ENCODE measurements at places on chromosomes 4 and X.
A peak's percentile ranks its signal among the peaks of the same experiment; 100 is the strongest.

DNA sequence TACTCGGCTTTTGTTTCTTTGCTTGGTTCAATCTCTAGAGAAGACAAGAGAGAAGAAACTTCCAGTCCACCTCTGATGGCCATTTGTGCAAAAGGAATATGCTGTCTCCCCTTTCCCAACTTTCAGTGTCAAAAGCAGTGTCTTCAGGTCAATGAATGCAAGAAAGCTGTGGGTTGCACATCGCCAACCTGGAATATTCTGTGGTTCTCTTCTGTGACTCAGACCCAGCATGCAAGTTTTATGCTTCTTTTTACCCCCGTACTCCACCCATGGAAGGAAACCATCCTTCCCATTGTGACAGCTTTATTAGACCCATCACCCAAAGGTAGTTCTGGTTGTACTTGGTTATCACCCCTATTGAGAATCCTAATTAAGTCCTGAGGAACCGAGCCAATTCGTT, 135.6 kb upstream of the MBNL3 start:
- DNase-seq: no peak
- no peaks in the 10 kb centered on the region for H3K36me3 ChIP-seq
- H3K4me1 ChIP-seq: no peaks in the 10 kb centered on the region
- no peak overlapping the region for H3K4me3 ChIP-seq
- H3K27ac ChIP-seq: no peak overlapping the region
- no peaks in the 10 kb centered on the region for H3K27me3 ChIP-seq

DNA sequence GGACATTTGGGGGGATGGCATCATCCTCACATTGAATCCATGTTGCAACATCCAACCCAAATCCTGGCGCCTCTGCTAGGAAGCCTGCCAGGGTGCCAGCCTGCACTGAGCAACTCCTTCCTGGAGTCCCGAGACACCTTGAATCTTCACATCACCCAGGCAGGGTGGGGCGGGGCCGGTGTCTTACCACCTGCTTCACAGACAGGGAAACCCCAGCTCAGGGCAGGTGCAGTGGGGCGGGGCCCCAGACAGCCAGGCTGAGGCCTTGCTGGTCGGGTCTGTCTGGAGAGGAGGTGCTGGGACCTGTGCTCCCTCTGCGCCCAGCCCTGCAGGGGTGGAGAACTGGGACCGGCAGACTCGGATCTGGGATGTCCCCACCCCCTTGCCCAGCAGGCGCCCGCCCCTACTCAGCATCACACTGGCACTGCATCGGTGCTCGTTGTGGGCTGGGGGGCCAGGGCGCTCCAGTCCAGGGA, 31.5 kb upstream of the HTRA3 start:
- no peak overlapping the region for H3K4me3 ChIP-seq
- H3K27ac ChIP-seq: no peak overlapping the region
- H3K36me3 ChIP-seq: no peaks in the 10 kb centered on the region
- H3K27me3 ChIP-seq: no peaks in the 10 kb centered on the region

DNA sequence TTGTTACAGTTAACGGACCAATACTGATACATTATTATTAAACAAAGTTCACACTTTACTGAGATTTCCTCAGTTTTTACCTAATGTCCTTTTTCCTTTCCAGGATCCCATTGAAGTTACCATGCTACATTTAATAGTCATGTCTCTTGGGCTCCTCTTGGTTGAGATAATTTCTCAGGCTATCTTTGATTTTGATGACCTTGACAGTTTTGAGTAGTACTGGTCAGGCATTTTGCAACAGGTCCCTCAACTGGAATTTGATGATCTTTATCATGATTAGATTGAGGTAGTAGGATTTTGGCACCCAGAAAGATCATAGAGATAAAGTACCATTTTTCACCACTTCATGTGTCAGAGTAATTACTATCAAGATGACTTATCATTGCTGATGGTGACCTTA, 53.8 kb downstream of the NDNF start:
- H3K36me3 ChIP-seq: no peaks in the 10 kb centered on the region
- H3K4me1 ChIP-seq: peaks cover 6% of the 10 kb centered on the region
- H3K27me3 ChIP-seq: no peaks in the 10 kb centered on the region
- DNase-seq: no peak
- H3K4me3 ChIP-seq: no peak overlapping the region

- no peaks in the 10 kb centered on the region for H3K36me3 ChIP-seq
- no peaks in the 10 kb centered on the region for H3K4me1 ChIP-seq
- no peaks in the 10 kb centered on the region for H3K27me3 ChIP-seq
- no peak for DNase-seq
- no peak overlapping the region for H3K4me3 ChIP-seq
- no peak overlapping the region for H3K27ac ChIP-seq
Measured at GRCh38 chr4:158630893-158631292, 40.8 kb downstream of the C4orf46 start.

GRCh38 chr4:166165829-166166420, 292.9 kb downstream of the TLL1 start:
- peak; percentile 9 for DNase-seq
- H3K27me3 ChIP-seq: no peaks in the 10 kb centered on the region
- no peaks in the 10 kb centered on the region for H3K36me3 ChIP-seq
- H3K27ac ChIP-seq: no peak overlapping the region
- peaks cover 7% of the 10 kb centered on the region for H3K4me1 ChIP-seq

- H3K36me3 ChIP-seq: no peaks in the 10 kb centered on the region
- H3K27me3 ChIP-seq: no peaks in the 10 kb centered on the region
- no peak for DNase-seq
- H3K27ac ChIP-seq: no peak overlapping the region
Measured at GRCh38 chr4:123488916-123489315, 92.3 kb downstream of the SPRY1 start.

GRCh38 chr4:92362028-92362427, 58.3 kb downstream of the GRID2 start:
- H3K36me3 ChIP-seq: no peaks in the 10 kb centered on the region
- H3K4me3 ChIP-seq: no peak overlapping the region
- DNase-seq: no peak
- no peak overlapping the region for H3K27ac ChIP-seq

DNA sequence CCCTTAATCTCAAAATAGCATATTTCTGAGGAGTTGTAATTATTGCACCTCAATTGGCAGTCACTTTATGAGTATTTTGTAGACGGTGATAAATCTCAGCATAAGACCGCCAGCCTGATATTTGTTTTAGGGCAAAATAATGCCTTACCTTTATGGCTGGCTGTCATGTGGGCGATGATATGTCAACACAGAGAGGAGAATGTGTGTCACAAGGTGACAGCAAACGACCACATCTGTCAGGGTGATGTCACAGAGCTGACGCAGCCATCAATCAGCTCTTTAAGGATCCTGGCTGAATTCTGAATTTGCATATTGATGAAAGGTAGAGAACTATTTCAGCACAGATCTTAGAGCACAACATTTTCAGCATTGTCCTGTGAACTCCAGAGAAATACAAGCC, 209.7 kb downstream of the CEP135 start:
- peaks cover 10% of the 10 kb centered on the region for H3K4me1 ChIP-seq
- DNase-seq: no peak

DNA sequence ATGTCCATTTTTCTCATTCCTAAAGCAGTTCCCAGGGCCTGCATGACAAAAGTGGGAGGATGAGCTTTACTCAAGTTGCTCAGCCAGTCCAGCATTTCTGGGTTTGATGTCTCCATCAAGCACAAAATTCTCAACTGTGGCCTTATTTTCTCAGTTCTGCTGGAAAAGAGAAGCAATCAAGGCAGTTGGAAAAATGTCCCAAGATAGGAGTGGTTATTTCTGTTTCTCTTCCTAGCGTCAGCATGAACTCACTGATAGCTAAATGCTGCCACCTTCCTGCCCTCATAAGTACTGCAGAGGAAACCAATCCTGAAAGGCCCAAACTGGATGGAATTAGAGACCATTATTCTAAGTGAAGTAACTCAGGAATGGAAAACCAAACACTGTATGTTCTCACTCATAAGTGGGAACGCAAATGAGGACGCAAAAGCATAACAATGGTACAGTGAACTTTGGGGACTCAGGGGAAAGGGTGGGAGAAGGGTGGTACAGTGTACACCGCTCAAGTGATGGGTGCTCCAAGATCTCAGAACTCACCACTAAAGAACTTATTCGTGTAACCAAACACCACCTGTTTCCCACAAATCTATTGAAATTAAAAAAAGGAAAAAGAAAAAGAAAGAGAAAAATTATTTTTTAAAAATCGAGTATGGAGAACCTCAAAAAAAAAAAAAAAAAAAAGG, 29.6 kb downstream of the ADH7 start:
- H3K4me3 ChIP-seq: no peak overlapping the region
- H3K27me3 ChIP-seq: peaks cover 8% of the 10 kb centered on the region
- no peak overlapping the region for H3K27ac ChIP-seq
- peak; percentile 59 for DNase-seq

DNA sequence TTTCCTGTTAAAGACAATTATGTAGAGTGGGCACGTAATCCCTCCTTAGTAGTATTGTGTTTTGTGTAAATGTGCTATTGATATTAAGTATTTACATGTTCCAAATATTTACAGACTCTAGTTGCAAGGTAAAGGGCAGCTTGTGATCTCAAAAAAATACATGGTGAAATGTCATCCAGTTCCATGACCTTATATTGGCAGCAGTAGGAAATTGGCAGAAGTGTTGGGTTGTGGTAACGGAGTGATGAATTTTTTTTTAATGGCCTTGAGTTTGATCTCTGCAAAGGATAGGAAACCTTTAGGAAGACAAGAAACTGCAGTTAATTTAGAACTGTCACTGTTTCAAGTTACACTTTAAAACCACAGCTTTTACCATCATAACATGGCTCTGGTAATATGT, 74.3 kb downstream of the NPNT start:
- no peak overlapping the region for H3K4me3 ChIP-seq
- no peak overlapping the region for H3K27ac ChIP-seq
- DNase-seq: no peak
- peaks cover 27% of the 10 kb centered on the region for H3K4me1 ChIP-seq

DNA sequence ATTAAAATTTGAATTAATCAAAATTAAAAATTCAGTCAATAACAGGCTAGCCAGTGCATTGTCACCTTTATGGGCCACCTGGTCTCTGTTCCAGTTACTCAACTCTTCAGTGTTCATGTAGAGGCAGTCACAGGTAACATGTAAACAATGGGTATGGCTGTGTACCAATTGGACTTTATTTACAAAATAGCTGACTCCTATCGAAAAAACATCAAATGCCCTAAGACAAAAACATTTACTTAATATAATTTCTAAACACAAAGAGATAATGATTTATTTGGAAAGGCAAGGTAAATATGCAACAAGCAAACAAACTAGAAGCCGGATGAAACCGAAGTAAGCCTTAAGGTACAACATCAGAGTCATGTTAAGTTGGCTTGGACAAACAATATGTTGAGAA, 8.8 kb downstream of the TMEM150C start:
- H3K27ac ChIP-seq: no peak overlapping the region
- DNase-seq: no peak
- H3K4me3 ChIP-seq: no peak overlapping the region
- H3K36me3 ChIP-seq: peaks cover 5% of the 10 kb centered on the region
- H3K4me1 ChIP-seq: no peaks in the 10 kb centered on the region

DNA sequence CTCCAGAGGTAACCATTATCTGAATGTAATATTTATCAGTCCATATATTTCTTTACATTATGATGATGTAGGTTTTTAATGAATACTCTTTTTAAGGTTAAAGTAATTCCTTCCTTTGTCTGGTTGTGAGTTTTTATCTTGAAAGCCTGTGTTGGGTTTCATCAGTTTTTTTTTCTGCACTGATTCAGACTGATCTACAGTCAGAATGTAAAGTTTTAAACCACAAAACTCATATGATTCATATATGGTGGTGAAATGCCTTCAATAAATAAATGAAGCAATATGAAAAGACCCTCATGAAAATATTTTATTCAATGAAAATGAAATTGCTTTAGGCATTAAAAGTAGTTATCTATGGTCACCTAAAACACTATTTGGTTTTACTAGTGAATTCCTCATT, 47.1 kb downstream of the SORBS2 start:
- H3K27me3 ChIP-seq: no peaks in the 10 kb centered on the region
- no peak overlapping the region for H3K4me3 ChIP-seq
- H3K36me3 ChIP-seq: peaks cover 20% of the 10 kb centered on the region
- no peak overlapping the region for H3K27ac ChIP-seq
- peaks cover 2% of the 10 kb centered on the region for H3K4me1 ChIP-seq

- H3K27me3 ChIP-seq: no peaks in the 10 kb centered on the region
- no peak overlapping the region for H3K27ac ChIP-seq
- no peaks in the 10 kb centered on the region for H3K36me3 ChIP-seq
- H3K4me1 ChIP-seq: no peaks in the 10 kb centered on the region
- H3K4me3 ChIP-seq: no peak overlapping the region
Measured at GRCh38 chr4:142419712-142420111, 426.4 kb downstream of the INPP4B start.

- H3K36me3 ChIP-seq: no peaks in the 10 kb centered on the region
- H3K27ac ChIP-seq: no peak overlapping the region
- no peak for DNase-seq
- no peak overlapping the region for H3K4me3 ChIP-seq
Measured at GRCh38 chrX:69195192-69195591, 29.9 kb upstream of the PJA1 start.

- no peak overlapping the region for H3K27ac ChIP-seq
- H3K4me1 ChIP-seq: peaks cover 2% of the 10 kb centered on the region
- no peak overlapping the region for H3K4me3 ChIP-seq
- DNase-seq: no peak
- peaks cover 14% of the 10 kb centered on the region for H3K36me3 ChIP-seq
- no peaks in the 10 kb centered on the region for H3K27me3 ChIP-seq
Measured at GRCh38 chr4:158856852-158857251, 88.0 kb downstream of the FNIP2 start.

GRCh38 chrX:11678158-11678557, 12.4 kb upstream of the ARHGAP6 start:
- H3K27me3 ChIP-seq: peaks cover 3% of the 10 kb centered on the region
- H3K4me1 ChIP-seq: no peaks in the 10 kb centered on the region
- no peak overlapping the region for H3K27ac ChIP-seq
- H3K4me3 ChIP-seq: no peak overlapping the region
- peaks cover 1% of the 10 kb centered on the region for H3K36me3 ChIP-seq
- no peak for DNase-seq

DNA sequence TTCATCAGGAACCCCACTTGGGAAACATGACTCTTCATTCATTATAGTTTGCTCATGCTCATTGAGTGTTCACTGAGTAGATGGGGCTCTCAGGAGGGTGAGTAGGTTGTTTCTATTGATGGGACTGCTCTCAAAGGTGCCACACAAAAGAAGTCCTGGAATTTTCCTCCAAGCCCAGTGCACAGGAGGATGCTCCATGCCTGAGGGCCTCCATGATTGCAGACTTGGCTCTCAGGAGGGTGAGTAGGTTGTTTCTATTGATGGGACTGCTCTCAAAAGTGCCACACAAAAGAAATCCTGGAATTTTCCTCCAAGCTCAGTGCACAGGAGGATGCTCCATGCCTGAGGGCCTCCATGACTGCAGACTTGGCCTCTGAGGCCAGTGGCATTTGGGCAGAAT, 108.5 kb downstream of the ZNF674 start:
- H3K27me3 ChIP-seq: no peaks in the 10 kb centered on the region
- no peak for DNase-seq
- H3K4me3 ChIP-seq: no peak overlapping the region
- H3K27ac ChIP-seq: no peak overlapping the region
- H3K36me3 ChIP-seq: no peaks in the 10 kb centered on the region
- H3K4me1 ChIP-seq: no peaks in the 10 kb centered on the region
